Myometrial cell (primary cell): ENCODE measurements at places on chromosomes 13 and 19. TPM values are rescaled to one million over a fixed set of nuclear protein-coding genes. Genes with fewer than 3 reads are reported as not detected.

The AP1M2 gene
- 5.3 and 14.4 TPM in 2 replicates for total RNA-seq

The ERICH4 gene
- not detected in 2 replicates for total RNA-seq

The CBLC gene
- 0.58 TPM in 1 of 2 replicates, not detected in the other for total RNA-seq

The HRC gene
- not detected in 2 replicates for total RNA-seq

The SNAPC2 gene
- total RNA-seq: 60.5 and 80.3 TPM in 2 replicates

The CYP4F2 gene
- not detected in 2 replicates for total RNA-seq

The MKNK2 gene
- 156 and 174 TPM in 2 replicates for total RNA-seq

The CD22 gene
- total RNA-seq: 0.71 and 1.4 TPM in 2 replicates

The PRODH2 gene
- total RNA-seq: not detected in 2 replicates

The USHBP1 gene
- not detected in 2 replicates for total RNA-seq

The CEACAM21 gene
- total RNA-seq: not detected in 2 replicates

The YIF1B gene
- total RNA-seq: 130 and 131 TPM in 2 replicates

The ZNF177 gene
- 0.29 and 0.71 TPM in 2 replicates for total RNA-seq

The BST2 gene
- total RNA-seq: 0.86 and 5.7 TPM in 2 replicates

The C2CD4C gene
- not detected in 2 replicates for total RNA-seq

The LGALS14 gene
- not detected in 2 replicates for total RNA-seq

The PABPC3 gene
- total RNA-seq: under 0.01 TPM in 1 of 2 replicates, not detected in the other

The GPR180 gene
- 10.4 and 12.4 TPM in 2 replicates for total RNA-seq

The ERICH6B gene
- total RNA-seq: not detected in 2 replicates

The BRCA2 gene
- total RNA-seq: 3.2 and 9.6 TPM in 2 replicates

The KISS1R gene
- 0.18 TPM in 1 of 2 replicates, not detected in the other for total RNA-seq

The LIM2 gene
- not detected in 2 replicates for total RNA-seq

The PRKCSH gene
- 183 and 227 TPM in 2 replicates for total RNA-seq

The GCDH gene
- total RNA-seq: 50.3 and 51.9 TPM in 2 replicates

The CCNA1 gene
- total RNA-seq: 2.1 and 6.9 TPM in 2 replicates
